Hypothalamus (tissue), 51 donors: ENCODE measurements at places on chromosomes 12 and 14.

- no peak for DNase-seq
Observed at GRCh38 chr14:55245657-55246268, 25.5 kb upstream of the FBXO34 start.

DNA sequence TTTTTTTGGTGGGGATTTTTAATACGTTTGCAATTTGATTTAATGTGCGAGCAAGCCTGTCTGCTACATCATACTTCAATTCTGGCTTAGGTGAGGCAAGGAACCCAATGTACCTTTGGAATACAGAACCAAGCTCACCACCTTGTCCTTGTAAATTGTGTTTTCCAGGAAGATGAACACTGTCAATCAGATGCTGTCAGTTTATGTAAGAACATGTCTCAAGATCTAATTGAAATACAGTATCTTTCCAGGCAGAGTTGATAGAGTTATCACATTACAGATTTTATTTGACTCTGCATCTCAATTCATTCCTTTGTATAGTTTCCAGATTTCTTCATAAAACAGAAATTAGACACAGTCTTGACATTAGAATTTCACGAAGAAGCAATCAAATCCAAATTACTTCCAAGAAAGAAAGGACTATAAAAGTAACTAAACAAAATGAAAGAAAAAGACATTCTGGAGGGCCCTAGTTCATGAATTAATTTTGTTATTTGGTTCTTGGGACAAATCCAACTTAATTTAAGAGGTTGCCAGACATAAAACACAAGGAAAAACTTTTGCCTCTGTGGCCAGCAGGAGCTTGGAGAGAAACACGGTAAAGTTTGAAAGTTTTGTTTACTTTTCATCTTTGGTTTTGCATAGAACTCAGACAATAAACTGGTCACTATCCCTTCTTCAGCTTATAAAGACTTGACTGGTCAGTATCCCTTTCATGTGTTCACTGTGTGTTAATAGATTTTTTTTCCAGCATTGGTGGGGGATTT is 16.4 kb upstream of the MED13L start:
- no peak for DNase-seq

DNA sequence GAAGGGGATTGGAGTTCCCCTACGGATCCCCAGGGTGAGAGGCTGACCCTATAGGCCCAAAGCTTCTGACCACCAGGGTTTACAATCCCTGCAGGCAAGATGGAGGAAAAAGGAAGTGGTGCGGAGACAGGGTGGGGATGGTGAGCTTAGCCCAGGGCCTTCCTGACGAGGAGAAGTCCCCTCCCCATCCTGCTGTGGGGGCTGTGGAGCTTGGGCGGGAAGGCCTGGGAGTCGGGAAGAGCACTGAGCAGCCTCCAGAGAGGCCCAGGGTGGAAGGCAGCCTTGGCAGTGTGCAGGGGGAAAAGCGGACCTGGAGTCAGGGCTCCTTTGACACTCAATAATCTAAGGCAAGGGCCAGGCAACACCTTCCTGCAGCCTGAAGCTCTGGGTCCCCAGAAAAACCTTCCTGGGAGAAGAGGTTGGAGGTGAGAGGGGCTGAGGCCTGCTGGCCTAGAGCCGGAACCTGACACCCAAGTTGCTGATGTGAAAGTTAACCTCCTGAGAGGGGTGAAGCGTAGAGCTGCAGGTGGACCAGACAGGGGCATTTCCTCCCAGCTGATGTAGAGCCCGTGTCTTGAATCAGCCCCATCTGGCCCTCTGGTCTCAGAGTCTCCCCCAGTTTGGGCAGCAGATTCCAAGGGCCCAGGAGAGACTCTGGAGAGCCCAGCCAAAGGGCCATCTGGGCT is 6.0 kb downstream of the HDAC7 start:
- no peak for DNase-seq

DNA sequence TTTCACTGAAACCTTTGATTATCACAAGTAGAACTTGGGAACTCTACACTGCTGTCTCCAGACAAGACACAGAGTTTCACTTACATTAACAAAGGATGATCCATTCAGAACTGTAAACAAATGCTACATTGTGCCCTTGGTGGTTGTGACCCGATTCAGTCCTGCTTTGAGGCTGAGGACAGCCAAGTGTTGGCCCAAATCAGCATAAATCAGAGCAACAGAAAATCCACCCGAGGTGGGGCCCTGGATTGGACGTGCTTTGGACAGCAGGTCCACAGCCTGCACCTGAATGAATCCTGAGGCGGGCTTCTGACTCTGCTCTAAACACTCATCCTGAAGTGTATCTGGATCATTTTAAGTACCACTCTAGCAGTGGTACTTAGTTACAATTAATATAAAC is 68.8 kb downstream of the PPP2R5C start:
- no peak for DNase-seq

- no peak for DNase-seq
Observed at GRCh38 chr12:8014836-8015235, 17.7 kb upstream of the FOXJ2 start.

- no peak for DNase-seq
Observed at GRCh38 chr12:59370933-59371332, 224.9 kb upstream of the SLC16A7 start.

GRCh38 chr14:93528884-93529558 is 98.3 kb downstream of the UNC79 start:
- no peak for DNase-seq

GRCh38 chr12:99706736-99707473 is 59.4 kb downstream of the GARIN6 start:
- DNase-seq: no peak

GRCh38 chr14:53126731-53127130 is 26.4 kb downstream of the DDHD1 start:
- no peak for DNase-seq

GRCh38 chr12:47758834-47759690 is at the start of gene RAPGEF3:
Gene RAPGEF3 (minus strand): TSS chr12:47758880. CDS start chr12:47758556, 324 bp downstream.
- DNase-seq: peak; percentile 72

DNA sequence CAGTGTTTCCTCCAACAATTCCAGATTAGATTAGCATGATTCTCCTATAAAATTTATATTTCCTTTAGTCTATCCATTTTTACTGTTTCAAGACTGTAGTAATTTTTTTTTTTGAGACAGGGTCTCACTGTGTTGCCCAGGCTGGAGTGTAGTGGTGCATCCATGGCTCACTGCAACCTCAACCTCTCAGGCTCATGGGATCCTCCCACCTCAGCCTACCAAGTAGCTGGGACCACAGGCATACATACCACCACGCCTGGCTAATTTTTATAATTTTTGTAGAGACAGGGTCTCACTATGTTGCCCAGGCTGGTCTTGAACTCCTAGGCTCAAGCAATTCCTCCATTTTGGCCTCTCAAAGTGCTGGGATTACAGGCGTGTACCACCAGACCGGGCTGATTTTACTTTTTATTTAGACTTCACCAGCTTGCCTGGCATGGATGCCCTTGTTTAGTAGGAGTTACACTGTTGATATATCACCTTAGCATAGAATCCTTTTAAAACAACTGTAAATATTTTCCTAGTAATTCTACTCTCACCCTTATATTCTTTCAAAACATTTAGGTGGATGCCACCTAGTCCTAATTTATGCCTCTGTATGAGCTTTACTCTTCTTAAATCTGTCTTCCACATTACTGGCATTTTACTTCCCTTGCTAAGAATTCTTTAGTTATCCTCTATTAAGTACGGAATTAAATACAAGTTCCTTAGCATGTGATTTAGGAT is 55.8 kb upstream of the LIMA1 start:
- DNase-seq: no peak

GRCh38 chr12:82299319-82300025 is 58.7 kb downstream of the CCDC59 start:
- DNase-seq: no peak

GRCh38 chr12:65953631-65954030 is 129.3 kb downstream of the HMGA2 start:
- no peak for DNase-seq

GRCh38 chr12:53045696-53046045 is 4.2 kb upstream of the TNS2 start:
- no peak for DNase-seq

GRCh38 chr14:91008759-91009409 is 51.6 kb downstream of the RPS6KA5 start:
- no peak for DNase-seq

DNA sequence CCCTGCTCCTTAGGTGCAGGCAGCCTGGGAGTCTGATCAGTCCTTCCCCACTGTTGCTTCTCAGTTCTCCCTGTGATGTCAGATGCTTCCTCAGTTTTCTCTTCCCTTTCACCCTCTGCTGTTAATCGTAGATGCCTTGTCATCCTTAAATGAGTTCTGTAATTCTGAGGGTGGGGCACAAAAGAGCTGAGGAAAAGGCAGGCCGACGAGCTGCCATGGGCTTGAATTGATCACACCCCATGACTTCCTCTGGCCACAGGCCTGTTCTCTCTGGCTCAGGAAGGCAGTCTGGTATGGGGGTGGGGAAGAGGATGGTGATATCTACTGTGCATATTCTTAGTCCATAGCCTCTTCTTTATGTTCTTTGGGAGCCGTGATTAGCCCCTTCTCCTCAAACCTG is 5.2 kb upstream of the AP1G2 start:
- no peak for DNase-seq

GRCh38 chr12:113348849-113349536 is 9.4 kb upstream of the PLBD2 start:
- no peak for DNase-seq

- no peak for DNase-seq
Observed at GRCh38 chr14:72643317-72643801, 250.5 kb downstream of the DPF3 start.

DNA sequence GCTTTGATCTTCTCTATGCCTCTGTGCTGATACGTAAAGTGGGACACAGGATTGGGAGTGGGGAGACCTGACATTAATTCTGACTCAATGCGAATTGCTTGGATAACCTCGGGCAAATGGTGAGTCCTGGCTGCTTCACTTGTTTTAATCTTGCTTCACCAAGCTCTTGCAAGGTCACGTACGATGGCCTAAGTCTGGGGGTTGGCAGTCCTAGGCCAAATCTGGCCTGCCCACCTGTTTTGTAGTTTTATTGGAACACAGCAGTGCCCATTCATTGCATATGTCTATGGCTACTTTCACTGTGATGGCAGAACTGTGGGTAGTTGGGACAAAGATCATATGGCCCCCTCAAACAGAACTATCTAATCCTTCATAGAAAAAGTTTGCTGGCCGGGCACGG is 13.4 kb downstream of the CLSTN3 start:
- DNase-seq: no peak

DNA sequence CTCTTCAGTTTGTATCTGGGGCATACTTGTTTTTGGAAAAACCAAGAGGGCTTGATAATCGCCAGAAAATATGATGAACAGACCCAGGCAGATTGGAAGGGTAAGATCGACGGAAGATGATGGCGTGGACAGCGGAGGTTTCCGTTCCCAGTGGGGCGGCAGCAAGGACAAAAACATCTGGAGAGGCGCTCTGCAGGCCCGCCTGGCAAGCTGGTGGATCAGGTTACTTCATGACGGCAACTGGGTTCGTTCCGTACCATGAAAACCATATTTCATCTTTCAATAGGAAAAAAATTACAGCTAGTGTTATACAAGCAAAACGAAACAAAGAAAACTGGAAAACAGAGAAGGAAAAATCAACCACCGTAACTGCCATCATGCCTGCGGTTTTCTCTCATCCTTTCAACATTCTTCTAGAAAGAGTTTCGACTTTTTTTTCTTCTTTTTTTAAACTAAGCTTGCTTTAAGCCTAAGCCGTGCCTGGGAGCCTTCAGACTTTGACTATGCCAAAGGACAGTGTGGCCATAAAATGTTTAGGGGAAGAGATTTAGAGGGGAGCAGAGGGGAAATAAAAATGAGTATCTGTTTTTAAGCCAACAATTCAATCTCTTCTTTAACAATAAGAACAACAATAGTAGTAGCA is 210.5 kb downstream of the FOXN3 start:
- no peak for DNase-seq

DNA sequence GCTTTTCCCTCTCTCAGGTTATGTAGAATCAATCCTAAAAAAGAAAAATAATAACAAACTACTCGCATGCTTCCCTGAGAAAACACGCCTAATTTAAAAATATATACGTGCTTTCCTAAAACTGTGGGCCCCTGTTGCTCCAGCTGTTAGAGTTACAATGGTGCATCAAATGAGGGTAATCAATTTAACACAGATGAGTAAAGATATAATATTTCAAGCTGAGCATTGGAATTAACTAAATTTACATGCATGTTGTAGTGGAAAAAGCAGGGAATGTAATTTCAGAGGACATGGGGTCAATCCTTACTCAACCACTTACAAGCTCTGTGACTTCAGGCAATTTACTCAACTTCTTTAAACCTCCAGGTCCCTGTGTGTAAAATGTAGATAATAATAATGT is 22.4 kb upstream of the LGR5 start:
- DNase-seq: no peak

DNA sequence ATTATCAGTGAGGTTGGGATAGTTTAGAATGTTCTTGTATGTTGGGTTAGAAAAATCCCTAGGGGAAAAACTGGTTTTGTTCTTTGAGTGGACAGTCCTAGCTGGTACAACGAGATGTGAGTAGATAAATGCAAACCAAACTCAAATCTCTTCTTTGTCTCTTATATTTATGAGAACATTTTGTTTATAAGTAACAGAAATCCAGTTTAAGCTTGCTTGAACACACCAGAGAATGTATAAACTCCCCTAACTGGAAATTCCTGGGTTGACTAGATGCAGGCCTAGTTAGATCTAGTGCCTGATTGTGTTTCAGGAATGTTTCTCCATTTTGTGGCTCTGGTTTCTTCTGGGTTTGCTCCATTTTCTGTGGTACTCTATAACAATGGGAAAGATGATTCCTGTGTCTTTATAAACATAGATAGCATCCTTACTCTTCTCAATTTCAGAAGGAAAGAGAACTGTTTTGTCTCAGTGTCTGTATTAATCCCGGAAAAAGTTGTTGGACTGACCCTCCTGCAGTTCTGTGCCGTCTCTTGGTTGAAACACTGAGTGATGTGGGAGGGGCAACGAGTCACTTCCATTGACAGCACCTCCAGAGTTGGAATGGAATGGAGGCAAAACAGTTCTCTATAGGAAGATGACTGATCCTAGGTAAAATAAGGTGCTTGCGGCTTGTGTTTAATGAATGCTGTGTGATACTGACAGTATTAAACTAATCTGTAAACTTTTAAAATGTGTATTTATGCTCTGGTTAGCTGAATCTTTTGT is 244.8 kb downstream of the TMTC2 start:
- DNase-seq: no peak

DNA sequence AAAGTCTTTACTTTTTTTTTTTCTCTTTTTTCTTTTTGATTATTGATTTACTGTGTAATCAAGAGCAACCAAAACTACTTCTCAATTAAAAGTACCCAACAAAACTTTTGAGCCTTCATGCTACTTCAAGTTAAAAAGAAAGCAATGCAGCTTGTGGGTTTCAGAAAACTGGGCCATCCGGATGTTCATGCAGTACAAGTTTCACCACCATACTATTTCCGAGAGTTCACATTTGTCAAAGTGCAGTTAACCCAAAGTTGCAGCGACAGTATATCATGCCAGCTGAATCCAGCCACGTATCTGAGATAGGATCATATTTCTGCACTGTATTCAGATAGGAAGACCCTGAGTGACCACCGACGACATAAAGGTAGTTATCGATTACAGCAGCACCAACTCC is 33.0 kb downstream of the KLHL28 start:
- no peak for DNase-seq
